IMR-90 (cell line): ENCODE measurements at places on chromosomes 2 and 18. TPM values are rescaled to one million over a fixed set of nuclear protein-coding genes. Genes with fewer than 3 reads are reported as not detected.

DNA sequence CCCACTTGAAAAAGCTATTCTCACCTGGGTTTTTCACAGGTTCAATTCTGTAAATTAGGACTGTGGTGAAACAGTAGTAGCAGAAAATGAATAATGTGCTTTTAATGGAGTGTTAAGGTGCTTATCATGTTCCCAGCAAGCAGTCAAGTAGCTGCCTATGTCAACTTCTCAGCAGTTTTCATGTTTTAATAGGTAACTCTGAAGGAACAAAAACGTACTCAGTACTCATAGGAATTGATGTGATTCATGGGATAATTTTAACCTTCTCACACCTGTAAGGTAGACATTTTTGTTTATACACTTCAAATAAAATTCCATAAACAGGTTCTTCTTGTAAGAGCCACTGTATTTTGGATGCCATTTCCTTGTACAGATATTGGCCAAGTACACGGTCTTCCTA is 801.6 kb downstream of the MBD2 start:
- H3K4me3 ChIP-seq, result no peak overlapping the region
- H3K4me1 ChIP-seq, result no peaks in the 10 kb centered on the region
- H3K27me3 ChIP-seq, result no peaks in the 10 kb centered on the region
- H3K27ac ChIP-seq, result no peak overlapping the region

DNA sequence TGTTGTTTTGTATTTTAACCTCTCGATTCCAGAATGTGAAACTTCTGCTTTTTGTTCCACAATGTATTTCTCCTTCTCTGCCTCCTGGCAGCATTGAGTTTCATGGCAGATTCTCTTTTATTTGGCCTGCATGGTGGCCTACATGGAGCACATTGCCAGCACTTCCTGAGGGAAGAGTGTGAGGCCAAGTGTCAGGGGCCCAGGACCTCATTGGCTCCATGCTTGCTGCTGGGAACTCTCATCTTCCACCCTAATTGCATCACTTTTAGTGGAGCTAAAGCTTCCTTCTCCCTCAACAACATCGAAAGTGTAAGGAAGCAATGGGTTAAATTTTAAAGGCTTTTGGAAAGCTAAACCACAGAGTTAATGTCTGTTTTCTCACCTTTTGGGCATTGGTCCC is 9.5 kb downstream of the TRIB2 start:
- peaks cover 55% of the 10 kb centered on the region for H3K36me3 ChIP-seq
- DNase-seq, result no peak
- H3K27ac ChIP-seq, result no peak overlapping the region
- H3K4me1 ChIP-seq, result peaks cover 5% of the 10 kb centered on the region
- H3K27me3 ChIP-seq, result no peaks in the 10 kb centered on the region

DNA sequence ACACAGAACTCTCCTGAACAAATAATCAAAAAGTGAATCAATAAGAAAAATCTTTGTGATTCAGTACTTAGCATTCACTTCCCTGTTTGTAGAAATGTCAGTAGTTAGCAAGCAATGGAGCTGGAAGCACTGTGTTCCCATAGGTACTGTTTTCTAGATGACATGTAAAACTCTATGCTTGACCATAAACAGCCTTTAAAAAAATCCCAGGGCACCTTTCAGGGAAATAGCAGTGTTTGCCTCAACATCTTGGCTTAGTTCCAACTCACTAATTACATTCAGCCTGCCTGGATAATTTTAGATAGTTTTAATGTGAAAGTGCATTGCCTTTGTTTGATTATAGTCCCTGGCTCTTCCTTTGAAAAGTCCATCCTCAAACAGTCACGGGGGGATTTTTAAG is 721.8 kb downstream of the ERBB4 start:
- H3K4me3 ChIP-seq, result no peak overlapping the region
- no peak for DNase-seq
- H3K27me3 ChIP-seq, result no peaks in the 10 kb centered on the region
- H3K27ac ChIP-seq, result no peak overlapping the region
- H3K36me3 ChIP-seq, result no peaks in the 10 kb centered on the region

- peak; percentile 74 for DNase-seq
- H3K27ac ChIP-seq, result no peak overlapping the region
- no peaks in the 10 kb centered on the region; the same call in 1 of the 2 replicates for H3K27me3 ChIP-seq
- H3K36me3 ChIP-seq, result no peaks in the 10 kb centered on the region
- no peak overlapping the region for H3K4me3 ChIP-seq
Observed at GRCh38 chr2:25664183-25664964, 9.0 kb downstream of the DTNB start.

UGT1A5 gene
- not detected in 2 replicates for polyA plus RNA-seq
